ENCODE measurements at places on chromosomes 12 and 14. TPM values are rescaled to one million over a fixed set of nuclear protein-coding genes. Genes with fewer than 3 reads are reported as not detected.

GRCh38 chr12:63070709-63071108 is 80.3 kb downstream of the AVPR1A start:
- peak overlapping the region; percentile 56 for H3K27ac ChIP-seq
- H3K27me3 ChIP-seq, result no peaks in the 10 kb centered on the region
- H3K4me3 ChIP-seq, result no peak overlapping the region
- H3K36me3 ChIP-seq, result no peaks in the 10 kb centered on the region

- H3K36me3 ChIP-seq, result no peaks in the 10 kb centered on the region
- no peak overlapping the region for H3K4me3 ChIP-seq
- no peak overlapping the region for H3K27ac ChIP-seq
- no peaks in the 10 kb centered on the region for H3K4me1 ChIP-seq
Observed at GRCh38 chr12:91331371-91331770, 148.8 kb upstream of the DCN start.

DNA sequence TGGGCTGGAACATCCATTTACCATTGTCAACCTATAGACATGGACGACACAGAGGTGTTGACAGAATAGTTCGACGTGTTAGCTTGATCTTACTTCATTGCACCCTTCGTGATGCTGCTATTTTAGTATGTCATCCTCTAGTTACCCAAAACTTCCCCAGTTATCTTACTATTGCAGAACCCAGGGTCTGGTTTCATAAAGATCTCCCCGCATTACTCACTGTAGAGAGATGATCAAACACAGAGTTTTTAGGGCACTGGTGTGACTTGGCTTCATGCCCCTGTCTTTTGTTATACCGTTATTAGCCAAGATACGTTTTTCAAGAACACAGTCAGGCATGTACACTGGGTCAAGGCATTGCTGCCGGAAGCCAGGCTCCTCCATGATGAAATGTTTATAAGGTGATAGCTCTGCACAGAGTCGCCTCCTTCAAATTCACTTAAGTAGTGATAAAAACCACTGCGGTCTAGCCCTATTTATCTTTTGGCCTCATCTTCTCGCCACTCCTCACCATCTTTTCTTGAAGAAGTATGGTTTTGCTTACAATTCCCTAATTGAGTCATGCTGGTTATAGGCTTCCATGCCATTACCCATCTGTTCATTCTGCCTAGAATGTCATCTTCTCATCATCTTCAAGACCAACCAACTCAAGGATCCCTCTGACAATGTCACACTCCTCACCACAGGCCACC is 1127.9 kb downstream of the VRK1 start:
- no peaks in the 10 kb centered on the region for H3K36me3 ChIP-seq
- H3K4me3 ChIP-seq, result no peak overlapping the region
- no peak overlapping the region for H3K27ac ChIP-seq
- no peak for DNase-seq

GRCh38 chr14:66117600-66117999 is 368.6 kb upstream of the CCDC196 start:
- no peak overlapping the region for H3K27ac ChIP-seq
- H3K36me3 ChIP-seq, result no peaks in the 10 kb centered on the region
- DNase-seq, result no peak
- H3K27me3 ChIP-seq, result peaks cover 7% of the 10 kb centered on the region
- no peaks in the 10 kb centered on the region for H3K4me1 ChIP-seq

DNA sequence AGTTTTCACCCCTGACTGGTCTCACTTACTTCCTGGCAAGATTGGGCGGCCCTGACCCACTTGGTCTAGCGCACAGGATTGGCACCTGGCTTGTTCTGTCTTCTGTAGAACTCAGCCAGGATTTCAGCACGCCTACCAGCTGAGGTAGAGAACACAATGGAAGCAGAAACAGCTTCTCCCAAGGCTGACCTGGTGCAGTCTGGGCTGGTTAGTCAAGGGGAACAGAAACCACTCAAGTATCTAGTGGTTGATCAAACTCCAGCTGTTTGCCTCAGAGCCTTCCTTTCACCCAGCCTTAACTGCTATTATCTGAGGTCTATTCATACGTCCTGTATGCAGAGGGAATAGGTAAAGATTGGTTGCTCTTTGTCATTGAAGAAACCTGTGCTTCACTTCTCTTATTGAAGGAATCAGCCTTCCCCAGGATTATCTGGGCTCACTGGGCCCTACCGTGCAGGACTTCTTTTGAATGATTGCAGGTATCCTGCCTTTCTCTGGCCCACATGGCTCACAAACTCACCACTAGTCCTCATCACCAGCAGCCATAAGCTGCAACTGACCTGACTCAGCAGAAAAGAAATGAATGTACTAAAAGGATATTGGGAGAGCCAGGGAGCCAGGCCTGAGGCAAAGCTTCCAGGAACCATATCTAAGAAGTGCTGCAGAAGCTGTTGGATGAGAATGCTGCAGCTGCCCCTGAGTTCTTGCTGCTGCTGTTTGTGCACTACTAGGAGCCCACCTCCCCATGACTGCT is 2.5 kb upstream of the PLEKHD1 start:
- H3K36me3 ChIP-seq, result no peaks in the 10 kb centered on the region
- H3K27ac ChIP-seq, result no peak overlapping the region
- H3K4me3 ChIP-seq, result no peak overlapping the region
- H3K4me1 ChIP-seq, result peaks cover 18% of the 10 kb centered on the region
- no peak for DNase-seq

The TAS2R9 gene
- total RNA-seq, result not detected

The PIP4K2C gene
- total RNA-seq, result 12.3 TPM

DNA sequence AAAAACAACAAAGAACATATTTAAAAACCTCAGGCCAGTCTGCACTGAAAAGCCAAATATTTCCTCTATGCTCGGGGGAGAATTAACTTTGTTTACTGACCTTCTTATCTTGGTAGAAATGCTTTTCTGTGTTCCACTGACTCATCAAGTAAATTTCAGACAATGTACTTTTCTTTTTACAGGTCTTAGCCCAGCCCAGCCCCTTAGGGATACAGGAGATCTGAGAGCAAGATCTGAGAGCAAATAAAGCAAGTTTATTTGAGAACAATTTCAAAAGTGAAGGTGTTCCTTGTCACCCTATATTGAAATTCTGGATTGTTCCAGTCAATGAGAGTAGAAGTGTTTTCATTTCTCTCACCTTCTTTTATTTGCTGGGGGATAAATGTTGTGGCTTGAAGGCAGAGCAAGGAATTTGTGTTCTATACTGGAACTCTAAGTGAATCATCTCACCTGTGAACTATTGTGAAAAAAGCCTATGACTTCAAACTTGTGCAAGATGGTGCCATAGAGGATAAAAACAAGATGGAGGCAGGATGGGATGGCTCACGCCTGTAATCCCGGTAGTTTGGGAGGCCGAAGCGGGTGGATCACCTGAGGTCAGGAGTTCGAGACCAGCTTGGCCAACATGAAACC is 7.9 kb upstream of the GPRC5A start:
- H3K27ac ChIP-seq, result no peak overlapping the region
- no peaks in the 10 kb centered on the region for H3K4me1 ChIP-seq
- no peak for DNase-seq
